D721Med (cell line): ENCODE measurements at places on chromosomes 7 and 10.

DNA sequence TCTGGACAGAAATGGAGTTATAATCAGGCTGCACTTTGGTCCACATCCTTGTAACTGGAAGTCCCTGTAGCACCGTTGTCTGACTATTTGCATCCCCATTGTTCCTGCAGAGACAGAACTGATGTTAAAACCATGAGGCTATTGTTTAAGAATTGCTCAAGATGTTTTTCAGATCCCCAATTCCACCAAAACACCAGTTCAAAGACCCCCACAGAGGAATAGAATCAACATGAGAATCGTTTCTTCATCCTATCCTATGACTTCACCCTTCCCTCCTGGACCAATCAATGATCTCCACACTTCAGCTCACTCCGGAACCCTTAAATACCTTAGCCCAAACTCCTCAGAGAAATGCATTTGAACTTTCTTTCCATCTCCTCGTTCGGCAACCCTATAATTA, 57.1 kb upstream of the GRID1 start:
- no peak for DNase-seq

DNA sequence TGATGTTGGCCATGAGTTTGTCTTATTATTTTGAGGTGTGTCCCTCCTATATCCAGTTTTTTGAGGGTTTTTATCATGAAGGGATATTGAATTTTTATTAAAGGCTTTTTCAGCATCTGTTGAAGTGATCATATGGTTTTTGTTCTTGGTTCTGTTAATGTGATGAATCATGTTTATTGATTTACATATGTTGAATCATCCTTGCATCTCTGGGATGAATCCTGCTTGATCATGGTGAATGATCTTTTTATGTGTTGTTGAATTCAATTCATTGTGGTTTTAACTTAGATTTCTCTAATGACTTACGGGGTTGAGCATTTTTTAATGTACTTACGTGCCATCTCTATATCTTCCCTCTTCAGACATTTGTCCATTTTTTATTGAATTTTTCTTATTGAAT, 22.9 kb downstream of the DLD start:
- no peak for DNase-seq

DNA sequence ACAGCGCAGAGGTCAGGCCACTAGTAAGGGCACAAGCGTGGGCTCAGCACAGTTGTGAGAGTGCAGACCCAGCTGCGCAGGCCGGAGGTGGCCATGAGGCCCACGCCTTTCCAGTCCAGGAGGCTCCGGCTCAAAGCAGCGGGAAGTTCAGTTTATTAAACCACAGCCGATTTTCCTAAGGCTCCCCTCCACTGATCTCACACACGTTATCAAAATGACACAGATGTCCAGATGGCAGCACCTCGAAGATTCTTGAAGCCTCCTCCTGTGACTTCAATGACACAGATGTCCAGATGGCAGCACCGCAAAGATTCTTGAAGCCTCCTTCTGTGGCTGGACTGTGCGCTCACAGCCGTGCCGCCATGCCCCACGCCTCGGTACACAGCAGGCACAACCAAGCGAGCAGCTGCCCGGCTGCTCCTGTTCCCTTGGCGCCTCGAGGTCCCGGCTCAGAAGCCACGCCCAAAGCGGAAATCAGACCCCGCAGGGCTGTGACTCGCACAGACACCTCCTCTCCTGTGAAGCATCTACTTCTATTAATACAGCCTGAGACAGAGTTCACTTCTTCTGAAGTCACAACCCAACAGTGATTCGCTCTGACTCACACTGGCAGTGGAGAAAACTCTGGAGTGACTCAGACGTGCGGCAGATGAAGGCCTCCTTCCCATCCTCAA, 122.7 kb downstream of the MAD1L1 start:
- DNase-seq: peak; percentile 79

DNA sequence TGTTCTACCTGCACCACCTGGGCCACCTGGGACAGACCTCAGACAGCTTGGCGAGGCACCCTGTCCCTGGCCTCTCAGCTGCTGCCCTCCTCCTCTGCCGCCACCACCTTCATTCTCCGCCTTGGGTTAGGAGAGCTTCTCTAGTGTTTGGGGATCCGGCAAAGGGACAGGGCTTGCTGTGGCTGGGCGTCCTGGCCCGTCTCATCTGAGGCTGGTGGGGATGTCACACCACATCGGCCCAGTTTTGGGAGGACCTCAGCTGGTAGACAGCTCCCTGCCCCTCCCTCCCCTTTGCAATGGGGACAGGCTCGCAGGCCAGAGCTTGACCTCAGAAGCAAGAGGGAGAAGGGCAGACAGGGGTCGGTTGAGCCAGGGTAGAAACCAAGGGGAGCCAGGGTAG, 26.4 kb downstream of the SPOCK2 start:
- no peak for DNase-seq

GRCh38 chr7:134708692-134709091, 62.0 kb downstream of the BPGM start:
- no peak for DNase-seq

GRCh38 chr7:47308808-47309207, 273.1 kb downstream of the TNS3 start:
- no peak for DNase-seq

GRCh38 chr10:103637927-103638557, 144.5 kb downstream of the NEURL1 start:
- no peak for DNase-seq
